ENCODE measurements at places on chromosomes 1 and 21.

DNA sequence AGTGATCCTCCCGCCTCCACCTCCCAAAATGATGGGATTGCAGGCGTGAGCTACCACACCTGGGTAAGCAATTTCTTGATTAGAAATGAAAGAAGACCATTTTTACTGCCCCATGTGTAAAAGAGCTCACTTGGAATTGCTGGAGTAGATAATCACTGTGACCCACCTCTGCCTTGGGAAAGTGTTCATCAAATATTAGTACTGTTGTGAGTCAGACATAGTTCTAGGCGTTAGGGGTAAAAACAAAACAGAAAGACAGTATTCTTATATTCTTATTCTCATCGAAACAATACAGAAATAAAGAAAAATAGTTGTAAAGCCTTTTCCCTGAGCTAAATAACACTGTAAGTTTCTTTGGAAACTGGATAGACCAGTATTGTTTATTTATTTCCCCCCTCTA lies 36.2 kb downstream of the CELF3 start:
- DNase-seq = no peak

DNA sequence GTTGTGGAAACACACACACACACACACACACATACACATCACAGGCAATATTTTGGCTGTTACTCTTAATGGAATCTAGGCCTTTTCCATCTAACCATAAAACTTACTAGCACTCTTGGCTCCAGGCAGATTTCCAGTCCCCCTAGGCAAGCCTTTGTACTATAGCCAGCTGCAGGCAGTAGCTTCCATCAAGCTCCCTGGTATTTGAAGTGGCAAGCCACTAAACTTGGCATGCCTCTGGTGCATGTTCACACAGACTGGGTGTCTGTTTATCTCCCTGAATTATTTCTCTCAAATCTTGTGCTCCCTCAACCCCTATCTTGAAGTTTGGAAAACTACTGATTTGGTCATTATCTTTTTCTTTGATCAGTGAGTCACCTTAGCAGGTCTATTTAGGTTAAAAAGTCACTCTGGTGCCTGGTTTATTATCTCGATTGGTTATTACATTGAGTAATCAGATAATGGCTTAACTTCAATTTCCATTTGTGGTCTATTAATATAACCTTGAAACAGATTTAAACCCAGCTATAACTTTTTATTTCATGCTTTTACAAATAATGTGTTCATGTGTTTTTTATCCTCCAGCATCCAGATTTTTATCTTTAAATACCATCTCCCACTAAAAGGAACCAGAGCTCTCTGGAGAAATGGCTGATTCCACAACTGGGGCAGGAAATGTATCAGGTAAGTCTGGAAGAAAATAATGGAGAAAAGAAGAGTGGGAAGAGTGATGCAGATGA lies 2.7 kb upstream of the RBM15 start:
- no peak for DNase-seq

DNA sequence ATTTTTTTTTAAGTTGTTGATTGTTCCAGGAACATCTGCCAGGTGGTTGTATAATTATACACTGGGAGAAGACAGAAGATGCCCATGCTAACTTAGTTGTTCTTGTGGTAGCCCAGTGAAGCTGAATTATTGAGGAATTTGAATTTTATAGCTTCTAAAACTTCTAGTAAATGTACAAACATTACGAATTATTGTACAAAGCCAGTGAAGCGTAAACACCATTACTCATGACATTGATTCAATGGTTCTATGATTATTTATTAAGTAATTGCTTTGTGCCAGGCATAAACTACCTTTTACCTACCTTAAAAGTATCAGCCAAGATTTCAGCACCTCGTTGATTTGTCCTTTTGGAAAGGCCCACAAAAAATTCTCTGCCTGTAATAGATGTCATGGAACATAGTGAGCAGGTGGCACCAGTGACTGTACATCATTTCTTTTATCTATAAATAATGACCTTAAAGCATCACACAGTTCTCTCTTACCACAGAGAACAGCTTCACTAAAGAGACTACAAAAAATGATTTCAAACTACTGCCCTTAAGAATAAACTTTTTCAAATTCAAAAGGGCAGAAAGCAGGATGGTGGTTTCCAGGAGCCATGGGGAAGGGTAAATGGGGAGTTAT lies 74.9 kb upstream of the BCL10 start:
- no peak for DNase-seq

DNA sequence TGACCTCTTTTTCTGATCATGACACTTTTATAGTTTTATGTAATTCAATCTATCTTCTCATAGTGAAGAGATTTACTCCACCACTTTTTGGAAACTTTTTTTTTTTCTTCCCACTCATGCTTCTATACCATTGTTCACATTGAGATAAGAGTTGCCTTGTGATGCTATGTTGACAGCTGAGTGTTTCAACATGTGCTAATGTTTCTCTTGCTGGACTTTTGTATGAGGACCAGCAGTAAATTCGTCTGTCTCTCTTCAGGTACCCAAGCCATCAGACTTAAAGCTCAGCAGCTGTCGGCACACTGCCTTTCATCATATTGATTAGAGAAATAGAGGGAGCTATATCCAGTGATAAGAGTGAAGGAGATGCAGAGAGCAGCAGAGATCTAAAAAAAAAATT lies 227.0 kb downstream of the GRIK1 start:
- no peak for DNase-seq

DNA sequence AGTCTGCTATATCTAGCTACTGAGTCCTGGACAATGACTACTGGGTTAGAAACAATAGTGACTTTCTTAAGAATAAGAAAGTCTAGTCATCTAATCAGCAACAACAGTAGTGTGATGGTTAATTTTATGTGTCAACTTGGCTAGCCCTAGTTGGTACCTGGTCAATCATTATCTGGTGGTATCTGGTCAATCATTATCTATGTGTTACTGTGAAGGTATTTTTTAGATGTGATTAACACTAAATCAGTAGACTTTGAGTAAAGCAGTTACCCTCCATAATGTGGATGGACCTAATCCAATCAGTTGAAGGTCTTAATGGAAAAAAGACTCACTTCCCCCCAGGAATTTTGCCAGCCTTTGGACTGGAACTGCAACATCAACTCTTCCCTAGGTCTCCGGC lies 312.6 kb downstream of the SIPA1L2 start:
- no peak for DNase-seq

- DNase-seq = no peak
These were observed 37.0 kb downstream of the HS2ST1 start for GRCh38 chr1:86951430-86951829.

DNA sequence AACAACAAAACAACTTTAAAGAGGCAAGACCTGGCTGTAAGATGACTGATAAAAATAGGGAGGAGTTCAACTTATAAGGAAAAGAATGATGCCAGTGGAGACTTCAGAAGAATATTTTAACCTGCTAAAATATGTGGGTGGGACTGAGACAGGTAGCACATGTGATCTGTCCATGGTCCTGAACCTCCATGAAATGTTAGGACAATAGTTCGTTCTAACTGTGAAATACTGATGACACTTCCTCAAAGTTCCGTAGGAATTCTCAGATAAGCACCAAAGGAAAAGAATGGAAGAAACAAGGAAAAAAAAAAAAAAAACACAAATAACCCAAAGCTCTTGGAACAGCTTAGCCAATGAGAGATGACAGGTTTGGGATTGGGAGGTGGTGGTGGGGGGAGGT lies 44.7 kb downstream of the CDC42BPA start:
- peak; percentile 11 for DNase-seq

GRCh38 chr1:118100686-118101514 lies 84.1 kb downstream of the SPAG17 start:
- DNase-seq = no peak

GRCh38 chr21:20611008-20611407 lies 387.2 kb upstream of the NCAM2 start:
- no peak for DNase-seq

GRCh38 chr21:33206771-33207281 lies 22.9 kb upstream of the IFNAR2 start:
- DNase-seq = no peak

DNA sequence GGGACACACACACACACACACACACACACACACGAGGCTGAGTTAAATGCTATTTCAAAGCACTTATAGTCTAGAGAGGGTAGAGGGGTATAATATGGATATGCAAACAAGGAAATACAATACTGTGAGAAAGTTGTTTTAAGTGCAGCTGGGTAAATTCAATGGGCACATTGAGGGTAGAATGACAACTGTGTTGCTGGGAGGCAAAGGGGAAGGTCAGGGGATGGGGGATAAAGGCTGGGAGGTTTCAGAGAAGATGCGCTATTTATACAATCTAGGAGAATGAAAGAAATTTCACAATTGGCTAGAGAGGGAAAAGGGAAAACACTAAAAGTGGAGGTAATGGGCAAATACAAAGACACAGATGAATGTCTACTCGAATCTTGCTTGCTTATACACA lies 19.4 kb downstream of the EXTL2 start:
- DNase-seq = no peak

DNA sequence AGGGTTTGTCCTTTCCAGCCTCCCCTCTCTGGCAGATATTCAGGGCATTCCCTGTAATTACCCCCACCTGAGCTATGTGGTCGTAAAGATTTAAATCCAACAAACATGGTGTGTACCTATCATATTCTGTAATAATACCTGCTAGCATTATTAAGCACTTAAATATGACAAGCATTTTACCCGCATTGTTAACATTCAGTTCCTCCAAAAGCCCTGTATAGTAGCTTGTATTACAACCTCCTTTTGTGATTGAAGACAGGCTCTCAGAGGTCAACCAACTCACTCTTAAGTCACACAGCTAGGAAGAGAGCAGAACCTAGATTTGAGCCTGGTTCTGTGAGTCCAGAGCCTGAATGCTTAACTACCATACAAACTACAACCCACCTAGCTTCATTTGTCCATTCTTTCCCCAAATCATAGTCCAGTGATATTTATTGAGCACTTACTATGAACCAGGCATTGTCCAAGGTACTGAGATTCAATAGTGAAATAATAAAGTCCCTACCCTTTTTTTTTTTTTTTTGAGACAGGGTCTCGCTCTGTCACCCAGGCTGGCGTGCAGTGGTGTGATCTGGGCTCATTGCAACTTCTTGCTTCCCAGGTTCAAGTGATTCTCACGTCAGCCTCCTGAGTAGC lies 13.8 kb upstream of the KDM4A start:
- DNase-seq = no peak

DNA sequence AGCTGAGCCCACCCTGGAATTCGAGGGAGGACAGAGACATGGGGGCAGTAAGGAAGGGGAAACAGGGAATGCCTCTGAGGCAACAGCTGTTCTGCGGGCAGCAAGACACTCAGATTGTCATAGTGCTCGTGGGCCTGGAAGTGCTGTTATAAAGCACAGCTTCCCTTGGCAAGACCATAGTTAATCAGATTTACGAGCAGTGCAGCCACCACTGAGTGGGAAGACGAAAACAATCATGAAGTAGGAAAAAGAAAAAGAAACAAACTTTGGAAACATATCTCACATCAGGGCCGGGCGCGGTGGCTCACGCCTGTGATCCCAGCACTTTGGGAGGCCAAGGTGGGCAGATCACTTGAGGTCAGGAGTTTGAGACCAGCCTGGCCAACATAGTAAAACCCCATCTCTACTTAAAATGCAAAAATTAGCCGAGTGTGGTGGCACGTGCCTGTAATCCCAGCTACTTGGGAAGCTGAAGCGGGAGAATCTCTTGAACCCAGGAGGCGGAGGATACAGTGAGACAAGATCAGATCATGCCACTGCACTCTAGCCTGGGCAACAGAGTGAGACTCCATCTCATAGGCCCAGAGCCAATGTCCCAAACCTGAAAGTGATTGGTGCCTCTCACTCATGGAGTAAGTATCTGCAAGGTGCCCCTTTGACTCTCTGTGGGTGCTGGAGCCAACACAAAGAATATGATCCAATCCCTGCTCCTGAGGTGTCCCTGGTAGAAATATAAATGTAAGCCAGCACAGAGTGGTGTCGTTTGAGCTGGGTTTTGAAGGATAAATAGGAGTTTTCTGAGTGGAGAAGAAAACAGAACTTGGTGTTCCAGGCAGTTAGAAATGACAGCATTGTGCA lies 55.6 kb upstream of the GPR153 start:
- DNase-seq = no peak
